ENCODE measurements at places on chromosomes 5 and 9.

DNA sequence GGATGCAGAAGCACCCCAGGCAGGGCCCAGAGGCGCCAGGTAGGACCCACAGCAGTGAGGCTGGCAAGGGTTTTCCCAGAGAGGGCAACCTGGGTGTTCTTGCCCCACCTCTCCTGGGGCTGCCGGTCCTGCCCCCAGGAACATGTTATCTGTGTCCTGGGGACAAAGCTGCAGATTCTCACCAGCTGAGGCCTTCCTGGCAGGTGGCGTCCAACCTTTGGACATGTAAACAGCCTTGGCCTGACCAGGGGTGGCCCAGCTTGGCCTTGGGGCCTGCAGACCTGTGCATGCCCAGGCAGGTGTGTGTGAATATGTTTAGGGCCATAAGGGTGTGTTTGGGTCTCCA lies 101.8 kb upstream of the LARP1 start:
- no peak for DNase-seq

DNA sequence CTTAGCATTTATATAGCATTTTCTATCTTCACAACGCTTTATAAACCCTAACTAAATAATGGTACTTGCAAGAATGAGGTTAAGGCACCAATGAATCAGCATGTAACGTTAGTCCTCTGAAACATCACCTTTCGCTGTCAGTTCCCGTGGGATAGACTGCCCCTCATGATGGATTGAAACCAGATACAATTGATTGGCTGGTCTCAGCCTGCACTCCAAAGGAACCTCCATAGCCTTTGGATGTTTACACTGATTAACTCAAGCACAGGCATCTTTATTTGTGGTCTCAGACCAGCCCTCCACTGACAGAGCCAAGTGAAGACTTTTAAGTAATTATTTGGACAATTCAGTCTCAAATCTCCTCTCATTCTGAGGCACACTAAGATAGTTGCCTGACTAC lies 1339.4 kb upstream of the WWC1 start:
- no peak for DNase-seq

DNA sequence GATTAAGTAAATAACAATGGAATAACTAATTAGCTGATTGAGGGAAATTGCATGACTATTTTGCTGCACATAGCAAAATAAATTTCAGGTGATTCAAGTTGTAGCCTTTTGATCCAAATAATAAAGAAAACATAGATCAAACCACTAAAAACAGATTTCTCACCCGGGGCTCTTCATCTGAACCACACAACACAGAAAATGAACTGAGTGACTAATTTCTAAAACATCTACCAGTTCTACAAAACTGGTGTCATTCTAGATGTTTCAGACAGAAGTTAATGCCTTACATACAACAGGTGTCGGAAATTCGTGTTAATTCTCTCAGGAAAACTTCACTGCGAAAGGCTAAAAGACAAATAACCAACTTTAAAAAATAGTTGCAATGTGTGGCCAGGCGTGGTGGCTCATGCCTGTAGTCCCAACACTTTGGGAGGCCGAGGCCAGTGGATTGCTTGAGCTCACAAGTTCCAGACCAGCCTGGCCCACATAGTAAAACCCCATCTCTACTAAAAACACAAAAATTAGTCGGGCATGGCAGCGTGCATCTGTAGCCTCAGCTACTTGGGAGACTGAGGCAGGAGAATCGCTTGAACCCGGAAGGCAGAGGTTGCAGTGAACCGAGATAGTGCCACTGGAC lies 6.9 kb downstream of the PROP1 start:
- DNase-seq = no peak

DNA sequence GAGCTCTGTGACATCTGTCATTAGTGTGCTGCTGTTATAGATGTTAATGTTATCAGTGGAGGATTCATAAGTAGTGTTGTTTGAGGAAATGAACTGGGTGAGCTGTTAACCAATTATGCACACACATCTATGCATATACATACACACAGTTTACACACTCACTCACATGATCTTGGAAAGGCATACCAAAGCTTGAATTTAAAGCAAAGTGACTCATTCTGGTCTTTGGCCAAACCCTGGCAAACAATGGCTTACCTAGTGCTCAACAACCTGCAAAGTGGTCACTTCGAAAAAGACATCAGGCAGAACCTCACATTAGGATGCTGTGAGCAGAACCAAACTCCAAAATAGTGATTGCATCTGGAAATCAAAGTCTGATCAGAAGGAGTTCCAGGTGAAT lies 1037.3 kb upstream of the CDH6 start:
- DNase-seq = no peak

GRCh38 chr9:131421691-131422090 lies 27.8 kb downstream of the PRRC2B start:
- no peak for DNase-seq

DNA sequence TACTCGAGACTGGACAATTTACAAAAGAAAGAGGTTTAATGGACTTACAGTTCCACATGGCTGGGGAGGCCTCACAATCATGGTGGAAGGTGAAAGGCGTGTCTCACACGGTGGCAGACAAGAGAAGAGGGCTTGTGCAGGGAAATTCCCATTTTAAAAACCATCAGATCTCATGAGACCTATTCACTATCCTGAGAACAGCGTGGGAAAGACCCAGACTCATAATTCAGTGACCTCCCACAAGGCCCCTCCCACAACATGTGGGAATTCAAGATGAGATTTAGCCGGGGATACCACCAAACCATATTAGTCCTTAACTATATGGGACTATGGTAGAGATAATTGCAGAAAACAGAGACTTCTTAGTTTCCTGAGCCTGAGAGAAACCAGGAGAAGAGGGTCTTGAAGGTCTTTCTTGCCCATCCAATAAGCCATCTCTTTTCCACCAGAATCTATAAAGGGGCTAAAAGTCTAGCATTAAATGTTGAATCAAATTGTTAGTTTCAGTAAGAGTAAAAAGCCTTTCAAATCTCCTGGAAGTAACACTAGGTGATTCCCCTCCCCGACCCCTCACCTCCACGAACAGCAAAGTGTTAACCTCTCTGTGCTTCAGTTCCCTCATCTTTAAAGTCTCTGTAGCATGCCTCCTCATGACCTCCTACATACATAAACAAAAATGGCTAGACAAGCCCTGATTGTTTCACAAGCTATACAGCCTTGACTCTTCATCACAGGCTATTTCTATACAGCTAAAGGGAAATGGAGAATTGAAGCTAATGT lies 259.1 kb downstream of the TMEM167A start:
- no peak for DNase-seq

DNA sequence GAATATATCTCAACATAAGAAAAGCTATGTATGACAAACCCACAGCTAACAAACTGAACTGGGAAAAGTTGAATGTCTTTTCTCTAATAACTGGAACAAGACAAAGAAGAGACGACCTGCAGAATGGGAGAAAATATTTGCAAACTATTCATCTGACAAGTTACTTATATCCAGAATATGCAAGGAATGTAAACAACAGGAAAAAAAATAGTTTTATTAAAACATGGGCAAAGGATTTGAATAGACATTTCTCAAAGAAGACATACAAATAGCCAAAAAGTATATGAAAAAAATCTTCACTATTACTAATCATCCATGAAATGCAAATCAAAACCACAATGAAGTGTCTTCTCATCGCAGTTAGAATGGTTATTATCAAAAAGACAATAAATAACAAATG lies 181.7 kb upstream of the TLX3 start:
- DNase-seq = no peak

- no peak for DNase-seq
Measured at GRCh38 chr5:149852641-149853330, 91.8 kb downstream of the PDE6A start.

GRCh38 chr9:73640971-73641370 lies 489.3 kb downstream of the ANXA1 start:
- DNase-seq = no peak

- DNase-seq = no peak
Measured at GRCh38 chr5:150242251-150242894, 47.2 kb downstream of the CAMK2A start.

GRCh38 chr5:100694100-100694499 lies 158.9 kb downstream of the FAM174A start:
- no peak for DNase-seq

GRCh38 chr5:88847420-88847819 lies 35.6 kb downstream of the MEF2C start:
- no peak for DNase-seq

DNA sequence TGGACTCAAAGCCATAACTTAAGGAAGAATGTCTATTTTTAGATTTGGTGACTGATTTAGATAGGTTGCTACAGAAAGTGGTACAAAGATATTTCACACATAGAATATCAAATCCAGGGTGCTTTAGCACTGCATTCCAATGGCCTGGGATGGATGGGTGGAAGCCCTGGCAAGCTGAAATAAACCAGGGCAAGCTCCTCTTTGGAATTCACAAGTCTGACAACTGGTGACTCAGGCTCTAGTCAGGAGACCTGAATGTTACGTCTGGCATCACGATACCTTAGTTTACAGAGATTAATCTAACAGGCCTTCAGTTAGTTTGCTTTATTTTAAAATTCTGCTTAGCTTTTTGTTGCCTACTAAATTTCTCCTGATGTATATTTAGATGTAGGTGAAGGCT lies 144.0 kb downstream of the TMC1 start:
- no peak for DNase-seq

GRCh38 chr9:127682351-127683136 lies 24.2 kb upstream of the CFAP157 start:
- DNase-seq = no peak

- DNase-seq = no peak
Measured at GRCh38 chr5:132734687-132735086, 2.7 kb downstream of the KIF3A start.

GRCh38 chr5:1473746-1474145 lies 28.5 kb upstream of the SLC6A3 start:
- DNase-seq = no peak
